ENCODE measurements at places on chromosomes 4 and X.

GRCh38 chrX:2498781-2499302 is 1.9 kb downstream of the DHRSX start:
- peak; percentile 31 for DNase-seq

- DNase-seq, result no peak
Measured at GRCh38 chr4:74433541-74434172, 11.3 kb upstream of the AREG start.

- DNase-seq, result no peak
Measured at GRCh38 chr4:144701683-144702233, 55.8 kb downstream of the HHIP start.

DNA sequence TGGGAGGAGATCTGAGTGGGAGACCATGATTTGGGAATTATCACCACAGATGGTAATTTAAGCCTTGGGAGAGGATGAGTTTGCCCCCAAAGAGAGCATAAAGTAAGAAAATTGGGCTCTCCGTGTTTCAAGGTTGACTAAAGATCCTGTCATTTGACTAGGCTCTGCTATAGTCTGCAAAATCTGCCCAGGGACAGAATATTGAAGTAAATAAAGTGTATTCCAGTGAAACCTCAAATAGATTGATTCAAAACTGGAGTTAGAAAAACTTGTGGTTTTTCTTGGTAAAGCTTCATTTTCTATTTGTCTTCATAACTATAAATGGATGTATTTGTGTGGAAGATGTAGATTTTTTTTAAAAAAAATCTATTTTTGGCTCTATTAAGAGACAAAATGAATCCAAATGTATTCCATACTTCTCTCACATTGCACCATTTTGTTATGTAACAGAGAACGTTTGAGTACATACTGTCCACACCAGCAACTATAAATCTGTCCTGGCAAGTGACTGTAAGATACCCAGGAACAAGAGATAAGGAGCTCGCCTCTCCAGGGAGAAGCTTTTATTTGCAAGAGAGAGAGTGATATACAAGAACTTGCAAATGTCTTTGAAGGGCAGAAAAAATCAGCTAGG is 170.2 kb downstream of the CBR4 start:
- DNase-seq, result no peak

- DNase-seq, result peak; percentile 17
Measured at GRCh38 chr4:80058740-80059139, 14.3 kb downstream of the ANTXR2 start.
